ENCODE measurements at places on chromosomes 11 and 22.

- DNase-seq: no peak
Observed at GRCh38 chr22:23384431-23384830, 195.7 kb downstream of the IGLL1 start.

- DNase-seq: no peak
Observed at GRCh38 chr11:21564095-21564494, 628.8 kb upstream of the ANO5 start.

DNA sequence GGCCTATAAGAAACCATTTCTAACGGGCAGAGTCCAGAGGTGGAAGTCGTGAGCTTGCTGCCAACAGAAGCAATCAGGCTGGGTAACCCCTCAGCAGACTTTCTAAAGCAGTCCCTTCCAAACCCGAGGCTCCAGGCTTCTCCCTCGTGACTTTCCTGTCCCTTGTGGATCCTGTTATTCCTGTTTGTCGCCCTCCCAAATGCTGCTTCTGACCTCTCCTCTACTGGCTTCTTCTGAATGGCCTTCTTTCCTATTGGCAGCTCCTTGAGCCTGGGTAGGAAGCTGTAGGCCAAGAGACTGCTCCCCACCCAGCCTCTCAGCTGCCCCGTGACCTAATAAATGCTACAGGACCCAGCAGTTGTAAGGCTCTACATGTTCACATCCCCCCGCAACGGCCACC, 35.0 kb downstream of the MAFF start:
- no peak for DNase-seq

DNA sequence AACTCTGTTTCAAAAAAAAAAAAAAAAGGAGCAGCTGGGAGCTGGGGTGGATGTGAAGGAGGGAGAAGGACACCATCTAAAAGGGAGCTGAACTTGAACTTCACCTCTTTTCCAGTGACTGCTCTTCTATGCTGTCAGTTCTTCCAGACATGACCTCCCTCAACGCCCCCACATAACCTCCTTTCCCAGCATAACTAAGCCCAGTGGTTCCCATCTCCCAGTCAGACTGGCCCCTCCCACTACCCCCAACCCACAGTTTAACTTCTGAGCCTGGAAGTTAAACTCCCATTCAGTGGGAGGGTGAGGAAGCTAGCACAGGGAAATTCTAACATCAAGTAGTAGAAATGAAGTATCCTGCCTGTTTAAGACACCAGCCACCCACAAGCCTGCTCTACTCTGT, 1.8 kb downstream of the ARHGAP1 start:
- DNase-seq: no peak
